ENCODE measurements at places on chromosomes 12 and 14.

- DNase-seq: no peak
These were observed 296.6 kb upstream of the KITLG start for GRCh38 chr12:88876857-88877256.

- no peak for DNase-seq
These were observed 7.3 kb downstream of the DYRK4 start for GRCh38 chr12:4569261-4569660.

DNA sequence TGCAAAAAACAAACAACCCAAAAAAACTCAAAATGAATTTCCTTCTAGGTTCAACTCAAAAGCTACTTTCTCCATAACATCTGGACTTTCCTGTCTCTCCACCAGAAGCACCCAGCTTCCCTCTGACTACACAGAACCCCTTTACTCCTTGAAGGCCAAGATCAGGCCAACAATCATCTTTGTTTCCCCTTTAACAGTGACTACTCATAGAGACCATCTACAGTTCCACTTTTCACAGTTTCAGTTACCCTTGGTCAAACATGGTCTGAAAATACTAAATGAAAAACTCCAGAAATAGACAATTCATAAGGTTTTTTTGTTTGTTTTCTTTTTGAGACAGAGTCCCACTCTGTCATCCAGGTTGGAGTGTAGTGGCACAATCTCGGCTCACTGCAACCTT is 11.8 kb downstream of the GCH1 start:
- DNase-seq: no peak

GRCh38 chr12:66550626-66551025 is 128.2 kb downstream of the GRIP1 start:
- DNase-seq: no peak

- no peak for DNase-seq
These were observed 266.3 kb upstream of the DIO2 start for GRCh38 chr14:80477388-80478160.
